Muscle of back (tissue), 13 donors: ENCODE measurements at places on chromosomes 3 and 15.

DNA sequence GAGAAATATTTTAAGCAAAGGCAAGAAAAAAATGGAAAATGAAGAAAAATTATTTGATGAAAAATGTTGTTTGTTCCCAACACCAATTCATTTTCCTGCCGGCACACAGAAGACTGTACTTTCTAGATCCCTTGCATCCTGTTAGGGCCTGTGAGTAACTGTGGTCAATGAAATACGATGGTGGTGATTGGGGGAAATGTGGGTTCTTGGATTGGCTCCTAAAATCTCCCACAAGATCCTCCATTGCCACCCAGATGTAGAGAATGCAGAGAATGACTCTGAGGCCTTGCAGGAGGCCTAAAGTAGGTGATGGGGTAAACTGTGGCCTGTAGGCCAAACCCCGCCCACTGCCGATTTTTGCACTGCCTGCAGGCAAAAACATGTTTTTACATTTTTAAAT, 46.3 kb upstream of the C3orf70 start:
- DNase-seq: no peak

GRCh38 chr15:77739591-77740378, 107.1 kb upstream of the LINGO1 start:
- DNase-seq: no peak

DNA sequence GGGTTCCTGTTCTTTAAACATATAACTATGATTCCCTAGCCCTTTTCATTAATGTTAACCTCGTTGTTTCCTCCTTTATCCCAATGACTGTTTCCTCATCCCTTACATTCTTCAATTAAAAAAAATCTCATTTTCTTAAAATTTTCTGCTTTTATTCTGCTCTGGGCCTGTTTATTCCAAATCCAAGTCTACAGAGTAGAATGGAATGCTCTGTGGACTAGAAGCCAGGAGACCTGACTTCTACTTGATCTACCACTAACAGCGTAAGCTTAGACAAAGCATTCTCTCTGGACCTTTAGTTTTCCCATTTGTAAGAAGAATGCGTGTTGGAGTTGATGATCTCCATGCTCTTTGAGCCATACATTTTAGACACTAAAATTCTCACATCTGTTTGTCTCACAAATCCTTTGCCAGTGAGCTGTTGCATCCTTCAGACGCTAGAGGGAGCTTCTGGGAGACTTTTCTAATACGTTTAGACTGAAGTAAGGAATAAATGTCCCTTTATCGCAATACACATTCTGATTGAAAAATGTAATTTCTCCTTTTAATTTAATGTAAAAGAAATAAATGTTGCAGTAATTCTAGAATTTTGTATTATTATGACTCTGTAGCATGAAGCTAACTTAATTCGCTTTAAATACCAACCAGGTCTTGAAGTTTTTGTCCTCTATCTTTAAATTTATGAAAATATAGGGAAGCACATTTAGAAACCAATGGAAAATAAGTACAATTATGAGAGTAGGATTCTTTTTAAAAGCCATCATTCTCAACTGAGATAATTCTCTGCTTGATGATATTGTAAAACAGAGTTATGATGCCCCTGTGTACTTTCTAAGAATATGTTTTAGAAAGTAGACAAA, 21.7 kb upstream of the GMNC start:
- peak; percentile 49 for DNase-seq

DNA sequence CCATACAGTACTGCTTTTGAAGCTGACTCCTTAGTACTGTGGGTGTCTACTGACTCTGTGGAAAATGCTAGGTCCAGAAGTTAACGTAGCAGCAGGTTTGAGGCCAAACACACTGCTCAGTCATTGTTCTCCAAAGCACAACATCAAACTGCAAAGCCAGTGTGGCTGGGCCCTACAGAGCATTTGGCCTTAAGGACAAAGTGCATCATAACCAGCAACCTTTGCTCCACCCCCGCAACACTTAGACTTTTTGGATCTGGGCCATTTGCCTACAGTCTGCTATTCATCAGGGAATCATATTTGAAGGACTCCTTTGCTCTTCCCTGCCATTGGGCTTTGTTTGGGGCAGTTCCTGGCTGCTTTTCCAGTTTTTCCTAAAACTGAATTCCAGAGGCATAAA, 43.1 kb upstream of the ARL6 start:
- no peak for DNase-seq

DNA sequence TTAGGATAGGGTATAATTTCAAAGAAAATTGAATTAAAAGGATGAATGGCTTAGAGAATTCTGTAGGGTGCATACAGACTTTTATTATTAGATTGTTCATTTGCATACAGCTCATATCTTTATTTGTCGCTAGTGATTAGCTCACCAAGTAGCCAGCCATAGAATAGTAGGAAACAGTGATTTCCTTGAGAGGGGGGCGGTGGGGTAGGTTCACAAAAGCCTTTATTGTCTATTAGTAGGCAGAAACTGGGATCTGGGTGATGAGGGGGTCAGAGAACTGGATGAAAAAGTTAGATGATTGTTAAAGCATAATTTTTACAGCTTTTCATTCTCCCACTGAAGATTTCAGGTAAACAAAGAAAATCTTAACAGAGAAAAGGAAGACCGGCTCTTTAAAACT, 77.6 kb upstream of the RAP2B start:
- DNase-seq: no peak

- DNase-seq: peak; percentile 46
Measured at GRCh38 chr15:42118650-42119445, 24.5 kb upstream of the PLA2G4D start.

GRCh38 chr3:71031914-71032521, 551.5 kb downstream of the FOXP1 start:
- DNase-seq: no peak

- no peak for DNase-seq
Measured at GRCh38 chr3:128590948-128591347, 59.7 kb downstream of the RPN1 start.

- DNase-seq: no peak
Measured at GRCh38 chr15:50909010-50909317, 481 bp downstream of the AP4E1 start.

DNA sequence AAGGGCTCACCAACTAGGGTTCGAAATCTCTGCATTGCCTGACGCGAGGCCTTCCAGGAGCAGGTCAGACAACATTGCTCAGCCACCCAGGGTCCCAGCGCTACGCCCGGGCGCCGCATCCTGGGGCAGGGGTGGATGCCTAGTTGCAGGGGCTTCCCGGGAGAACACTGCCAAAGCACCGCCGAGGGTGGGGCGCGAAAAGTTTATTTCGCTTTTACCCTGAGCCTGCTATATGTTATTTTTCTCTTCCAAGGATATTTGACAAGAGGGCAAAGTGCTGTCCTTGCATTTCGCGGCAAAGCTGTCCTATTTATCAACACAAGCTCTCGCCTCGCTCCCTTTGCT, 549 bp upstream of the SOX14 start:
- DNase-seq: no peak

DNA sequence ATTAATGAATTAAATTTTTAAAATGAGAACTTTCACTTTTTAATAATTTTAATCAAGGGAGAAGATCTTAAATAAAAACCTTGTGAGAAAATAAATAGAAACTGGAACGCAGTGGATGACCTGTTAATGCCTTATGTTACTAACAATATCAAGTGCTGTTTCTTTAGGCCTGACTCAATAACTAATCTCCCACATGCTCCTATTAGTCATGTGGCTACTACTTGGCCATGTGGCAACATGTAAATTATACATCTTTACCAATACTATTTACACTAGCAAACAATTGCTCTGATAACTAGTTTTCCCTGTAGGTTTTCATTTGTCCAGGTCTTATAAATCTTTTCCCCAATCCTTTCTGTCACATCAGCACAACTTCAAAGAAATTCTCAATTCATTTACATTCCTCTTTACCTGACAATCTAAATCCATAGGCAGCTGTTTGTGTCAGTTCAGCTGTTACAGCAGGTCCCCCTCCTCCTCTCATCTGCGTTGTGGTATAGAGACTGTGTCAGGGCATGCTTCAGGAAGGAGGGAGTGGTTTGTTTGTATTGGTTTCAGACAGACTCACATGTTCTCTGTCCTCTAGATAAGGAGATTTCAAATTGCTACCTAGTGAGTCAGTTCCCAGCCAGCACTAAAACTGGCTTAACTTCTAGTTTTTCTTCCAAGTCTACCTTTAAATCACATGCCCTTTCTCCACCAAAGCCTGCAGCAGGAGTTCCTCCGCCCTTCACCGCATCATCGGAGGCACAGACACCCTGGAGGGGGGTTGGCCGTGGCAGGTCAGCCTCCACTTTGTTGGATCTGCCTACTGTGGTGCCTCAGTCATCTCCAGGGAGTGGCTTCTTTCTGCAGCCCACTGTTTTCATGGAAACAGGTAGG, 11.3 kb upstream of the C3orf52 start:
- DNase-seq: no peak

DNA sequence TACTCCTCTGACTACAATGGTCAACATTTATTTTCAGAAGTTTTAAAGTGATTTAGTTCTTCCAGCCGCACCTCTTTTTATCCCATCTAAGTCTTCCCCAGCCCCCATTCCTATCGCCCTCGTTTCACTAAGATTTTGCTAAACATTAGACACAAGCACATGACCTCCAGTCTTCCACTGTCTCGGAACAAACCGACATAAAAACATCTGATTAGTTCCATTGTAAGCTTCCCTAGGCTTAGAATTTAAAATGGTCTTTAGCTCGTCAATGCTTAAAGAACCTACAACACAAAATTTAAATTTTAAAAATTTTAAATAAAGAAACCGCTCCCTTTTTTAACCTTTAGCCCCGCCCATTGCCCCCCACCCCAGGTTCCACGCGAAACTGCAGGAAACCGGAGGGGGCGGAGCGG, 284 bp upstream of the TSC22D2 start:
- DNase-seq: no peak

DNA sequence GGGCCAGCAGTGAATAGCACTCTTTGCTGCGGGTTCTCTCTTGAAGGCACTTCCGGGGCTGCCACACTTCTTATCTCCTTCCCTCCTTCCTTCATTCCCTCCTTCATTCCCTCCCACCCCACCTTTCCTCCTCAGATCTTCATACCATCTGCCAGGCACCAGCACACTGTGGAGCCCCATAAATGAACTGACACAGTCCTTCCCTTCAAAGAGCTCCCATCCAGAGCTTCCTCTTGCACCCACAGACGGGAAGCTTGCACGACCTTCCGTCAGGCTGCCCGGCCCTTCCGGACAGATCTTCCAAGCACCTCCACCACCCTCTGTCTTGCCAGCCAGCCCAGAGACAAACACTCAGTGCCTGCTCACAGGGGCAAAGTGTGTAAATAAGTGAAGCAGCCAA, 65.4 kb upstream of the HERC1 start:
- DNase-seq: no peak

DNA sequence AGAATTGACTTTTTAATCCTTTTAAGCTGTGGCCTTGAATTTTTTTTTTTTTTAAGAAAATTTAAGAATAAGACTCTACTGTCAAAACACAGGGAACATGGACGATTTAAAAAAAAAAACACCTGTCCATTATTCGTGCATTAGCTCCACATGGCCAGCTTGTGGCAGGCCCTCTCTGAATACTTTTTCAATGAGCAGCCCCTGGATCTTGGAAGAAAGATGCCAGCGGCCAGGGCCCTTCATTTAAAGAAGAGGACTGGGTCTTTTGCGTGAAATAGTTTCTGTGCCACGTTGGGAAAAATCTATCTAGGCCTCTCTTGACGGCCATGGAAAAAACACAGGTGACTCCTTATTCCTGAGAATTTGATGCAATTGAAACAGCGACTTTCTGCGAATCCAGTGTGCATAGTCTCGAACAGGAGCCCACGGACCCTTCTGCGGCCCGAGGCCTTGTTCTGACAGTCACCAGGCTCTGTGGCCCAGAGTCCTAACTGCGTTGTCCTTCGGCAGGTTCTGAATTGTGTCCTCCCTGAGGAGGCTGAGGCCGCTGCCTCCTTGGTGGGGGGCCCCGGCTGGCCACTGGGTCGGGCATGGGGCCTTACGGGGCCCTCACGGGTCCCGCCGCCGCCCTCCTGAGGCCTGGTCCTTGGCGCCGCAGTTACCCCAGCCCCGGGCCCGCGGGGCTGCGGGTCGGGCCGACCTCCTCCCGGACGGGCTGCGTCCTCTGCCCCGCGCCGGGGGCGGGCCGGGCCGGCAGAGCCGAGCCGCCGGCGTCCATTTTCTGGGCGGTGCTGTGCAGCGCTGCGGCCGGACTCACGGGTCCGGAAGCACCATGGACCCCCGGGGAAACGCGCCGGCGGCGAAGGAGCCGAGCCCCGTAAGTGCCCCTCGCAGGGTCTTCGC, 33.5 kb downstream of the ZBTB38 start:
- peak; percentile 65 for DNase-seq

DNA sequence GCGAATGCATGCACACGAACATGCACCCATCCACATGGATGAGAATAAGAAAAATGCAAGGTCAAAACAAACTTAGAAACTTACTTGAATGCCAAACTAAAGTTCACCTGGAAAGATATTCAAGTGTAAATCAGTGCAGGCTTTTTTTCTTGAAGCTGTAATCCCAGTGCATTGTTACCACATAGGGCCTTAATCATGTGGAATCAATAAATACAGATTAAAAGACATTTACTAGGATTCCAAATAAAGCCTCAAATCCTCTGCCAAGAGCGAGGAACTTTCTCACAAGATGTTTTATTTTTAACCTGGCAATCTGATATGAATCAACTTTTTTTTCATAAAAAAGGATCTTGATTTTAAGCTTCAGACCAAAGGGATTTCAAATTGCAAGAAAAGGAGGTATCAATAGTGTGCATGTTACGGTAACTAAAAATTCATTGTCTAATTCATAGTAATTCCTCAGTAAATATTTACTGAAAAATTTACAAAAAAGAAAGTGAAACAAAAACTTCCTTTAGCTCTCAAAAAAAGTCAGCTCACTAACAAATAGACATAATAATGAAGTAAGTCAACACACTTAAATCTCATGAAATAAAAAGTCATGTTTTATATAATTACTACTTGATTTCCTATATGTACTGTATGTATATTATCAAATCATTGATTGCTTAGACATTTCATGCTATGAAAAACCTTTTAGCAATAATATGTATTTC, 978.6 kb downstream of the PLOD2 start:
- no peak for DNase-seq

DNA sequence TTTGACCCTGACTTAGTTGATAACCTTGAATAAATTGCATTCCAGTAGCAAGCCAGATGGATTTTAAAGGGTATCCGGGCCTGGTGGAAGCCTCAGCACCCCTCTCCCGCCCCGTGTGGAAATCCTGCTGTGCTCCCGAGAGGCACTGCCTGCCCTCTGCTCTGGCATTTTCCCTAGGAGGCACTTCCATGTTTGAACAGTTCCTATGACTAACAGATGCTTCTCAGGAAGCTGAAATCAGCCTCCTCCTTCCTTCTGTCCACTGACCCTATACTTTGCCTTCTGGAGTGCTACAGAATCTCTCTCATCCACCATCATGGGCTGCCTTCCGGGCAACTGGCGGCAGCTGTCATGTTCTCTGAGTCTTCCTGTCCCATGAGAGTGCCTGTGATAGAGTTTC, 90.8 kb downstream of the GABRG3 start:
- DNase-seq: no peak

GRCh38 chr15:75725006-75725718, 12.5 kb upstream of the CSPG4 start:
- DNase-seq: peak; percentile 19

DNA sequence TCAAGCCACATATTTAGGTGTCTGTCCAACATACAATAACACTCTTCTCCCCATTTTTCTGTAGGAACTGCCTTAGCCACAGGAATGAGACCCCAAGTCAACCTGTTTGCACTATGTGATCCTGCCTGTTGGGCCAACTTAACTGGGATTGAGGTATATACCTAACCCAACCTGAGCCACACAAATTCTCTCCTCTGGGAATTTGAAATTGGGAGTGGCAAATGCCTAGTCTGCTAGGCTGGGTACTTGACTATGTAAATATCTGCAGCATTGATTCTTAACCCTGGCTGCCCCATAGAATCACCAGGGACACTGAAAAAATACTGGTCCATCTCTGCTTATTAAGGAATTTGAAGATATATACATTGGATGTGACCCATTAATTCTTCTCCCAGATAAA, 35.2 kb upstream of the TNIK start:
- DNase-seq: no peak
